ENCODE measurements at places on chromosomes 6 and 20.

DNA sequence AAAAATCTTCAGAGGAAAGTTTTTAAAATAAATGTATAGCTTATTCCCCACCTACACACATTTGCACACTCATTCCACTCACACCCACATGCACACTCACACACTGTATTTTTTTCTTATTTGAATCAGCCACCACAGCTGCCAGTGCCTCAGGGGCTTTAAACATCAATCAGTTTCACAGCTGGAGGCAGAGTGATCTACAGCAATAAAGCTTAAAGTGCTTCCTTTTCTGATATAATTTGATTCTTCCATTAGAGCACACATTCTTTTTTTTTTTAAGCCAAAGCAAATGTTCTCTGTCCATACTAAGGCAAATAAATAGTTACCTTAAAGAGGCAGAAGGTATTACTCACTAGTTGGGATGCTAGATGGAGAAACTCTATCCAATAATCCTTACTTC is 498.8 kb upstream of the POU3F2 start:
- DNase-seq, result no peak

DNA sequence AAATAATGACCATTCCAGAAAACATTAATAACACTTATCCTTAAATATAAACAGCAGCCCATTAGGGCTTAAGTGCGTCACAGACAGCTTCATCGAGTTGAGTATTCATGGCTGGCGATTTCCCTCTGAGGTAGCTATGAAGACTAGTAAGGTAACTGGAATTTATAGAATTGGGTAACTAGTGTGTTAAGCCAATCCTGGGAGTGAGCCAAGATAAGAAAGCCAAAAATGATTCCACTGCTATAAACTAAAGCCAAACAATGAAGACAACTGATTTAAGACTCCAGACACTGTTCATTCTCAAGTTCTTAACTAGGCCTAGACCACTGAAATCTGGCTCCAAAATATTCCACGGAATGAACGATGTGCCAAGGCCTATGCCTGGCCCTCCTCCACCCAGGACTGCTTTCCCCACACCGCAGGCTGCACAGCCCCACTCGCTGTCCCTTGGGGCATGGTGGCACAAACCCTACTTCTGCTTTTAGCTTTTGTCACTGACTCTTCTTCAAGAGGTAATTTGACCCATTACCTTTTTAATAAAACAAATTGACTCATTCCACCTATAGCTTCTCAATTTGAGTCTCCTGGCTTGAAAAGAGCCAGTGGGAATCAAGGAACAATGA is 66.0 kb downstream of the BLOC1S5 start:
- DNase-seq, result no peak

- DNase-seq, result no peak
These were observed 21.0 kb downstream of the PRDM1 start for GRCh38 chr6:106107043-106107613.

GRCh38 chr6:150622941-150623874 is 23.5 kb downstream of the PLEKHG1 start:
- DNase-seq, result no peak

DNA sequence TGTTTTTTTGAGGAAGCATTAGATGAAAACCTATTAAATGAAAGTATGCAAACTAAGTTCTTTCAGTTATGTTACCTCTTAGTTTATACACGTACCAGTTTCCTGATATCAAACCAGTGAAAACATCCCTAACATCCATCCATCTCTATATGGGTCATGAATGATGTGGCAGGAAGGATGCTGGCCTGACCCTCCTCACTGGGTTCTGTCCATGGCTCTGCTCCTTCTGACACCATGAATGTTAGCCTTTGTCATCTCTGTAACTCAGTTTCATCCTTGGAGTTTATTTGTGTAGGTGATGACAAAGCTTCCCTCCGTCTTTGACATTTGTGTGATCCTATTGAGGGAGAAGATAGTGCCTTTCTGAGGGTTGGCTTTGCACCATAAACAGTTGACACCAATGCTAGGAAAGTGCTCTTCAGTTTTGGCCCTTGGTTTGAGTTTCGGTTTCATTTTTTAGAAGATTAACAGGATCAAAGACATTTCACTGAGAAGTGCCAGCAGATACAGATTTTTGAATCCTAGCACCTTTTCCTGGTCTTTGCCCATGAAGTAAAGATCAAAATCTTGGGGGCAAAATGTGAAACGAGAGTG is 72.0 kb upstream of the SCGN start:
- no peak for DNase-seq

DNA sequence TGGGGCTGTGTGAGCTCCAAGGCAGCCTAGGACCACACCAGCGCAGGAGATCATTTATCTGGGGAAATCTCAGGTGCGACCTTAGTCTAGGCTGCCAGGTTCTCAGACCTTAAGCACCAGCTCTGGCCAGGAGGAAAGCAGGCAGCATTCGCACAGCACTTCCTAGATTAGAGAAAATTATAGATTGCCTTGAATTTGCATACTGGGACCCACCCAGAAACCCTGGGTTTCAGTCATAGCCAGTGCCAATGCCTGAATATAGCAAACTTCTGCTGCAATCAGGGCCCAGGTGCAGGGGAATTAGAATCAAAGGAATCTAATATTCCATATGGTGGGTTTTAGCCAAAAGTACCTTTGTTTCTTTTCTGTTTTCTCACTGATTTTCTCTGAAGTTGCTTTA is 204.3 kb upstream of the CST7 start:
- DNase-seq, result no peak

- no peak for DNase-seq
These were observed 131.7 kb upstream of the SUPT3H start for GRCh38 chr6:45509426-45509825.

DNA sequence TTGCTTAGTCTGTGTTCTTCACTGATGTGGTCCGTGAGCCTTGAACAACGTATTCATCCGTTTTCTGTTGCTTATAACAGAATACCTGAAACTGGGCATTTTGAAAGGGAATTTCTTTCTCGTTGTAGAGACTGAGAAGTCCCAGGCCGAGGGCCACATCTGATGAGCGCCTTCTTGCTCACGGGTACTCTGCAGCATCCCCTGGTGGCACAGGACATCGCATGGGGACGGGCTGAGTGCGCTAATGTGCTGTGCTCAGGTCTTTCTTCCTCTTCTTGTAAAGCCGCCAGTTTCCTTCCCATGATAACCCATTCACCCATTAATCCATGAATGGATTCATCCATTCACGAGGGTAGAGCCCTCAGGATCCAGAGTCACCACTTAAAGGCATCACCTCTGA is 161.0 kb downstream of the NFATC2 start:
- DNase-seq, result no peak

DNA sequence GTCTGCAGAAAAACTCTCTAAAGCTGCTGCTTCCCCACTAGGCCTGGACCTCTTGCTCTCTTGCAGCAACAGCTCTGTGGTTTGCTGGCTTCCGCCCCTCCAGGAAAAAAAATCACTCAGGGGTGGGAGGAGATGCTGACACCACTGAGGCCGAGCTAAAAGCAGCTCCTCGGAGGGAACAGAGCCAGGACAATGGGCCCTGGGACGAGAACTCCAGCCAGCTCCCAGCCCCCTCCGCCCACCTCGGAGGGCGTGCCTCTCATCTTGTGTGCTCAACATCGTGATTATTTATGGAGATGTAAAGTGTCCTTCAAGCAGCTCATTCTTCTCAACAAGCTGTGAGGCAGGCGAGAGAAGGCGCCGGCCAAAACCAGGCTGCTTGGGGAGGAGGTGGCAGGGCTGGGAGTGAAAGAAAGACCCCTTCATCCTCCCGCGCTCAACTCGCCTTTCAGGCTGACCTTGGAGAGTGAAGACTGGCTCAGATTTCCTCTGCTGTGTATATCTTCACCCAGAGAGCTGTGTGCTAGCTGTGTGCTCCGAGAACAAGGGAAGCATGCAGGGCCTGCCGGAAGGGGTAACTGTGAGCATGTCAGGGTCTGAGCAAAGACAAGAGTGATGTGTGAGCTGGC is 53.5 kb upstream of the LRFN2 start:
- DNase-seq, result no peak

- DNase-seq, result no peak
These were observed 31.0 kb upstream of the KCNB1 start for GRCh38 chr20:49513517-49513916.

GRCh38 chr6:56660381-56660730 is 17.7 kb upstream of the DST start:
- no peak for DNase-seq

Measured in NT2/D1 (cell line).